Placental epithelial cell (primary cell): ENCODE measurements at places on chromosomes 11 and 22. TPM values are rescaled to one million over a fixed set of nuclear protein-coding genes. Genes with fewer than 3 reads are reported as not detected.

FGF3 gene
- not detected in 2 replicates for total RNA-seq

DGAT2 gene
- total RNA-seq, result 0.22 and 0.39 TPM in 2 replicates

PMM1 gene
- total RNA-seq, result 14.2 and 22.4 TPM in 2 replicates

RBMXL2 gene
- total RNA-seq, result not detected in 2 replicates

KCNQ1 gene
- 0.39 TPM in 1 of 2 replicates, not detected in the other for total RNA-seq

MAPK8IP1 gene
- 3.9 and 4.4 TPM in 2 replicates for total RNA-seq

MAJIN gene
- total RNA-seq, result not detected in 2 replicates

GLB1L3 gene
- not detected in 2 replicates for total RNA-seq

SF1 gene
- 97.7 and 105 TPM in 2 replicates for total RNA-seq

ZBED5 gene
- total RNA-seq, result 24.6 and 36.5 TPM in 2 replicates

SLC43A3 gene
- total RNA-seq, result 5.9 and 6.2 TPM in 2 replicates

DCHS1 gene
- 0.33 and 8.2 TPM in 2 replicates for total RNA-seq
